T-cell (primary cell): ENCODE measurements at places on chromosomes 7 and 10. TPM values are rescaled to one million over a fixed set of nuclear protein-coding genes. Genes with fewer than 3 reads are reported as not detected.

- DNase-seq, result peak; percentile 52
- H3K36me3 ChIP-seq, result no peaks in the 10 kb centered on the region
- H3K4me3 ChIP-seq, result peak overlapping the region; percentile 46
- H3K4me1 ChIP-seq, result peaks cover 81% of the 10 kb centered on the region
These were observed 69.0 kb downstream of the ADD3 start for GRCh38 chr10:110076559-110077318.

- no peak overlapping the region for H3K27ac ChIP-seq
- peaks cover 80% of the 10 kb centered on the region for H3K27me3 ChIP-seq
- no peak for DNase-seq
These were observed 13.1 kb downstream of the CNPY1 start for GRCh38 chr7:155533120-155533826.

GRCh38 chr10:6537770-6538169 is 42.3 kb downstream of the PRKCQ start:
- peaks cover 14% of the 10 kb centered on the region for H3K36me3 ChIP-seq
- peaks cover 15% of the 10 kb centered on the region for H3K4me1 ChIP-seq
- no peak overlapping the region for H3K27ac ChIP-seq
- DNase-seq, result no peak
- no peak overlapping the region for H3K4me3 ChIP-seq

- peaks cover 16% of the 10 kb centered on the region for H3K4me1 ChIP-seq
- no peak for DNase-seq
- no peaks in the 10 kb centered on the region for H3K27me3 ChIP-seq
- H3K36me3 ChIP-seq, result peaks cover 3% of the 10 kb centered on the region
These were observed 66.5 kb downstream of the VWA2 start for GRCh38 chr10:114305521-114305925.

GRCh38 chr10:127968027-127968441 is 61.1 kb downstream of the PTPRE start:
- H3K4me3 ChIP-seq, result no peak overlapping the region
- DNase-seq, result no peak
- H3K36me3 ChIP-seq, result no peaks in the 10 kb centered on the region
- H3K27me3 ChIP-seq, result no peaks in the 10 kb centered on the region

Gene BEND7
- total RNA-seq, result not detected

Gene TAX1BP1
- 80.2 TPM for total RNA-seq

Gene LIMK1
- 17.7 TPM for total RNA-seq

Gene LOXL4
- total RNA-seq, result not detected

Gene ADRB1
- 0.90 TPM for total RNA-seq

GRCh38 chr7:83130191-83130590 is 32.5 kb downstream of the PCLO start:
- no peak for DNase-seq
- H3K36me3 ChIP-seq, result no peaks in the 10 kb centered on the region
- no peak overlapping the region for H3K4me3 ChIP-seq
- no peaks in the 10 kb centered on the region for H3K4me1 ChIP-seq
- no peaks in the 10 kb centered on the region for H3K27me3 ChIP-seq

Gene TUBB8
- not detected for total RNA-seq

DNA sequence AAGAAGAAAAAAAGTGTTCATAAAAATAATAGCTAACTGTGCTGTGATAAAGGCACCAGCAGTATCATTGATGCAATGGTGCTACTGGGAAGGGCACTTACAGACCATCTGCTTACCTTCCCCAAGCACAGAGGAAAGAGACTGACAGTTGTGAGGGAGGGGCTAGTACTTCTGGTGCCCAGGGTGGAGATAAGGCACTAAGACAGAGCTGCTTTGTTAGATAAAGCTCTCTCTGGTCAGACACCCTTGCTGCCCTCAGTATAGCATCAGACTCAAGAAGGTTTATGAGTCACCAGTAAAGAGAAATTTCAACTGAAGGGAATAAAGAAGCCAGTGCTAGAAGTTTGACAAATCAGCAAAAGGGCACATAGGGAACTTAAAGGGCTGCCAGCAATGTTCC is 325.6 kb downstream of the HPSE2 start:
- H3K27me3 ChIP-seq, result no peaks in the 10 kb centered on the region
- H3K36me3 ChIP-seq, result no peaks in the 10 kb centered on the region
- H3K4me3 ChIP-seq, result no peak overlapping the region
- H3K27ac ChIP-seq, result no peak overlapping the region
